ENCODE measurements at places on chromosomes 12 and 14.

DNA sequence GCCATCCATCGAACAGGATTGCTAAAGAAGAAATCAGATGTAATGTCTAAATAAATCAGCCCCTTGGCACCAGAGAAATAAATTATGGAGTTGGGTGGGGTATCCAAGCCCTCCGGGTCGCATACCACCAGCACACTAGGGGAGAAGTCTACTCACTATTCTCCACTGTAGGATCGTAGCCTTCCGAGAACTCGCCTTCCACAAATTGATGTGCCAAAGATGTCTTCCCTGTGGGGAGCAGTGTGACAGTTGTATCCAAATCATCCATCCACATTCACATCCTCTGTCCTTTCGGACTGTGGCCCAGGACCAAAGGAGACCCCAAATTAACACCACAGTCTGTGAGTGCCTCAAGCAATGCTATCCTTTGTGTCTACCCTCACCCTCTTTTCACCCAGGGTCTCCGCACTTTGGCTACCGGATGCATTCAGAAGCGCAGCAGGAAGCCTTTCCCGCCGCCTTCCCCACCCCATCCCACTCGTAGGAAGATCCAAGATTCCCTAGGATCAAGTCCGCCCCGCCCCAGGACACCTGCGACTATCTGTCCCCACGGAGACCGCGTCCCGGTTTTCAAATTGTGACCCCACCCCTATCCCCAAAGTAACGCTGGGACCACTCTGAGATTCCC is 786 bp downstream of the RHEBL1 start:
- peak; percentile 71 for DNase-seq

- DNase-seq, result no peak
Observed at GRCh38 chr12:93094988-93095737, 166.1 kb upstream of the EEA1 start.

DNA sequence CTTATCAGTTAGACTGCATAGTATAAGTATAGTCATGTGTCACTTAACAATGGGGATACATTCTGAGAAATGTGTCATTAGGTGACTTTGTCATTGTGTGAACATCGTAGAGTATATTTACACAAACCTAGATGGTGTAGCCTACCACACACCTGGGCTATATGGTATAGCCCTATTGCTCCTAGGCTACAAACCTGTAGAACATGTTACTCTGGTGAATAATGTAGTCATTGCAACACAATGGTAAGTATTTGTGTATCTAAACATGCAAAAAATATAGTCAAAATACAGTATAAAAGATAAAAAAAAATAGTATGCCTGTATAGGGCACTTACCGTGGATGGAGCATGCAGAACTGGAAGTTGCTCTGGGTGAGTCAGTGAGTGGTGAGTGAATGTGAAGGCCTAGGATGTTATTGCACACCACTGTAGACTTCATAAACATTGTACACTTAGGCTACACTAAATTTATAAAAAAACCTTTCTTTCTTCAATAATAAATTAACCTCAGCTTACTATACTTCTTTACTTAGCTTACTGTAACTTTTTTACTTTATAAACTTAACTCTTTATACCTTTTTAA is 40.3 kb upstream of the ANKS1B start:
- no peak for DNase-seq

- no peak for DNase-seq
Observed at GRCh38 chr14:65421201-65421981, 8.9 kb downstream of the FUT8 start.

GRCh38 chr12:64147875-64148274 is 74.2 kb downstream of the KICS2 start:
- DNase-seq, result no peak

- DNase-seq, result no peak
Observed at GRCh38 chr14:30054201-30054600, 126.6 kb upstream of the PRKD1 start.

DNA sequence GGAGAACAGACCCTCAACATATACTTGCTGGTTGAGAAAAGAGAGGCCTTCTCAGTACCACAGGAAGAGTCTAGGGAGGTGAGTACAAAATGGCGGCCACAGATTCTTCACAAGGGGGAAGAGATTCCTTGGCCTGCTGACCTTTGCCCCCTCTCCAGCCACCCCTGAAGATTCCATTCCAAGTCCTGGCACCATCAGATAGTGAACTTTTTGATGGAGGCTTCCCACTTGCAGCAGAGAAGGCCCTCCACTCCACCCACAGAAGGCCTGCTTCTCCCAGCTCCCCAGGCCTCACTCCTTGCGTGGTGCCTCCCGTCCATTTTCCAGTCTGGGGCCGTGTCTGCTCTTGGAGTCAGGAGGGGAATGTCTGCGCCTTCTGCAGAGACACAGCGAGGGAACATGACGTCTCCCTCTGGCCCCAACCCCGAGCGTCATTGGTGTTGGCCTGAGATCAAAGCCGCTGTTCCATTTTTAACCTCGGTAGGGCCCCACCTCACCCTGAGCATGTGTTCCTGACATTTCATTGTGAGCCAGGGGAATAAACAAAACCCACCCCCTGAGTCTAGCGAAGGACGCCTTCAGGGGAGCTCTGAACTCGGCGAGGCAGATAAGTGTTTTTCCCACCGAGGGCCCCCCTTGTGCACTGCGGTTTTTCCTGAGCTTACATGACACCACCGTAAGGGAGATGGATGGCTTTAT is 268.7 kb upstream of the TBX3 start:
- DNase-seq, result no peak

DNA sequence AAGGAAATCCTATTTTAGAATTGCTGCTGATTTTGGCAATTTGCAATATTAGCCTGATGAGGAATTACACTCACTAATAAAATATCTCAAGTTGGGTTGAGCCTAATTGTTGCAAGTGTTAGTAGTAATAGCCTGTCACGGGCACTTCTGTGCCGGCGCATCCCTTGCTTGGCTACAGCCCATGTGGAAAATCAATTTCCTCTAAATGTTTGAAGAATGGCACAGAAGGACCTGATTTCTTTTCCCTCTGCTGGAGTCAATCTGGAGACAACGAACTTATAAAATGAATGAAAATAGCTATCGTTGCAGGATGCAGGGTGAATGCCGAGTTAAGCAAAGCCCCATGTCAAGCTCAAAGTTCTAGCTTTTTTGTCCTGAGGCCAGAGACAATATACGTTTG is 31.2 kb upstream of the MED13L start:
- no peak for DNase-seq

GRCh38 chr12:125203145-125203765 is 138.0 kb downstream of the AACS start:
- DNase-seq, result no peak

GRCh38 chr12:49921936-49922335 is 18.2 kb upstream of the FAIM2 start:
- DNase-seq, result no peak

- no peak for DNase-seq
Observed at GRCh38 chr12:108921946-108922345, 42.1 kb downstream of the DAO start.
